ENCODE measurements at places on chromosomes 2 and 18.

DNA sequence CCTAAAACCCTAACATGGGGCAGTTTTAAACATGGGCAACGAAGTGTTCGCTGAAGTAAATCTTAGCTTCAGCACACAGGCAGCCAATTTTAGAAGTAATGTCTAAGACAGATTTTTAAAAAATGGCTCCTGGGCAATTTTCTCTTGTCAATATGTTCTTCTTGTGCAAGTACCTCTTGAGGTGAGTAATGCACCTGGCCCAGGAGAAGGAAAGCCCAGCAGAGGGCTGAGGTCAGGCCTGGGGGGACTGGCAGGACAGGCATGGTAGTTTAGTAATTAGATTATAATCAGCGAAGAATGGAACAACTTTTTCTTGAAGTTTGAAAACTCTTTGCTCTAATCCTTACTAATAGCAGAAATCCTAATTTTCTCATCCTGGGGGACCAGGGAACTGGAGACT lies 77.6 kb downstream of the SPRED2 start:
- no peak for DNase-seq

DNA sequence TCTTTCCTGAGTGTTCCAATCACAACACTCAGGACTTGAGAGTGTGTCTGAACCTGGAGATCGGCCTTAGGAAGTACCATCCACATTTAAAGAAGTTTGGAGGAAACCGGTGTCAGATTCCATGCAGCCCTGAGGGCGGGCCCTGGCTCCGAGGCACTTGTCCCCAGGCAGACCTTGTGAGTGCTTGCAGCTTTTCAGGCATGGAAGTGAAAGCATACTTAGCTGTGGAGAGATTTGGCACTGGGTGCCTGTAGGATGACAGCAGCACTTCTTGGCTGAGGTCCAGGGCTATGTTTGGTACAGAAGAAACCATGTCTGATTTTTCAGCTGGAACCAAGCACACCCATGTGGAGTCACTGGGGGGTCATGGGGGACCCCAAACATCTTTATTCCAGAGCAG lies 230.8 kb downstream of the SEPTIN10 start:
- no peak for DNase-seq

DNA sequence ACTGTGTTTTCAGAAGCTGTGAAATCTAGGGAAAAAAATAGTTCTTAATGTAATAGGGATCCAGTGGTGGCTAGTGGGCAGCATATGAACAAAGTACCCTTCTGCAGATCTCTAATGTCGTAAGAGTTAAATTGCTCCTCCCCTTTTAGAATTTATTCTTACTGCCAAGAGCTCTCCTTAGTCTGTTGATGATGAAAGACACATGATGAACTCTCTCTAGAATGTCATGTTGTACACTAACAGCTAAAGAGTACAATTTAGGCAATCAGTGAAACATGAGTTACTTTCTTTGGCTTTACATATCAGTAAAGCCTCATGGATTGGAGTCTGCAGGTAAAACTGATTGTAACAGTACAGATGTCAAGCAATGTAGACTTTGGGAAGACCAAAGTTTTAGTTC lies 84.2 kb downstream of the SLC39A10 start:
- no peak for DNase-seq

DNA sequence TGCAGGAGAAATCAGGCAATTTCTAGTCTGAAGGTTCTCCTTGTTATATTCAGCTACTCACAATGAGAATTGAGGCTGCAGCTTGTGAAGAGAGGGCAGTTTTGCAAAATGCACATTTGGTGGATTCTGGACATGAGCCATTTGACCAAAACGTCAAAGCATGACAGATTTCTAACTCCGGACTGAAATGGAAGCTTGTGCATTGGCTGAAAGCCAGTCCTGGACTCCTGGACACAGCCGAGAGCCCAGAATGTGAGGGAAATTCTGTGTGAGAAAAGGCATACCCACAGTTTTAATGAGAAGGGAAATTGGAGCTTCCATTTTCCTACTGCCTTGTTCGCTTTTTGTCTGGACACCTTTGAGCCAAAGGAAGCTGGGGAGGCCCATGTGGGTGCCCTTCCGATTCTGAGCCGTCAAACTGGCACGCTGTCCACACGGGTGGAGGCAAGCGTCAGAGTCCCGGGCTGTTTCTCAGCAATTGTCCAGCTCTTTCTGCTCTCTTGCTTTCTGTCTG lies 23.7 kb upstream of the ROCK2 start:
- DNase-seq = no peak

DNA sequence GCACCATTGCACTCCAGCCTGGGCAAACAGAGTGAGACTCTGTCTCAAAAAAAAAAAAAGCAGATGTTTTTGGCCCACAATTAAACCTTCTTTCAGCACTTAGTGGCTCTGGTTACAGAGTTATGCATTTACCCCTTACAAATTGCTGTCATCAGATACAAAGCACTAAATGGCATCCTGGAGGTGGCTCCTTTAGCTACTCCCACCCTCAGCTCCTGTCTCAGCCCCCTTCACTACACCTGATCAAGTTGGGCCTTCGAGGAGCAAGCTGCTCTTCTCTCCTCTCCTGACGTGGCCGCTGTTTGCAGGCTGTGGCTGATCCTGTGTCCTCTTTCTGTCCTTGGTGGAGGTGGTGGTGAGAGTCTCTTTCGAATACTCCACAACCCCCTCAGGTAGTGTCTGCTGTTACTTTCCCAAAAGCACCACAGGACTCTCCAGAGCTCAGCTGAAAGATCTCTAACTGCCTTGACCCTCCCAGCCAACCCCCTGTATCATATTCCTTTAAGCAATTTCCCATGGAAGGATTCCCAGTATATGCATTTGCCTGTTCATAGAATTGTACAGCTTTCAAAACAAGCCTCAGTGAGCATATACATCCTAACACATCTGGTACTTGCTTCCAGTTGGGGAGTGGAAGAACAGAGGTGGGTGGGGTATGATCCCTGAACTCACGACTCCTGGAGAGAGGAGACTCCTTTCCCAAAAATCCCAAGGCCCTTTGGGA lies 285.9 kb downstream of the CLIP4 start:
- no peak for DNase-seq

GRCh38 chr2:144201868-144202468 lies 318.0 kb downstream of the ZEB2 start:
- no peak for DNase-seq

GRCh38 chr2:27855476-27855875 lies 34.7 kb downstream of the RBKS start:
- no peak for DNase-seq

GRCh38 chr2:68889500-68889899 lies 18.3 kb upstream of the BMP10 start:
- DNase-seq = no peak

- no peak for DNase-seq
Observed at GRCh38 chr2:19886261-19886660, 15.5 kb downstream of the TTC32 start.

- DNase-seq = no peak
Observed at GRCh38 chr2:167827352-167828097, 419.9 kb downstream of the STK39 start.

GRCh38 chr2:137845422-137845821 lies 118.9 kb upstream of the HNMT start:
- no peak for DNase-seq

DNA sequence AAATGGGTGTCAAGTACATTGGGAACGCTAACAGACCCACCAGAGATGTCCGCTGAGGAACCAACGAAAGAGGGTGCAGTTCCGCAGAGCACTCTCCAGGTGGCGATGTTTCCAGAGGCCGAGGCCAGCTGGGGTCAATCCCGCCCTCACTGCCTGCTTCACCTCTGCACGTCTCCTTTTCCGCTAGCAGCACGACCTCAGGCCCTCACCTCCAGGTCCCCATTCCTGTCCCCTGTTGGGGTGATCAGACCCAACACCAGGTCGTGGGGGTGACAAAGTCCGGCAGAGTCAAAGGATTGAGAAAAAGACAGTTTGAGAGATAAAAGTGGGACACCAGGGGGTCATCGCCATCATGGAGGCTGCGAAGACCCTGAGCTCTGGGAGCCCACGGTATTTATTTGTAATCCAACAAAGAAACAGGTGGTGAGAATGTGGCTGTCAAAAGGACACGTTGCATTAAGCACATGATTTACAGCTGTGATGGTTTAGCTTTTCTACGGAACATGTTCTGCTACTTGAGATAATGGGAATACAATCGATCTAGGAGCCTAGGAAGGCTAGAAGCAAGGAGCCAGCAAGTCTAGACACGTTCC lies 27.3 kb downstream of the ZAP70 start:
- DNase-seq = no peak

DNA sequence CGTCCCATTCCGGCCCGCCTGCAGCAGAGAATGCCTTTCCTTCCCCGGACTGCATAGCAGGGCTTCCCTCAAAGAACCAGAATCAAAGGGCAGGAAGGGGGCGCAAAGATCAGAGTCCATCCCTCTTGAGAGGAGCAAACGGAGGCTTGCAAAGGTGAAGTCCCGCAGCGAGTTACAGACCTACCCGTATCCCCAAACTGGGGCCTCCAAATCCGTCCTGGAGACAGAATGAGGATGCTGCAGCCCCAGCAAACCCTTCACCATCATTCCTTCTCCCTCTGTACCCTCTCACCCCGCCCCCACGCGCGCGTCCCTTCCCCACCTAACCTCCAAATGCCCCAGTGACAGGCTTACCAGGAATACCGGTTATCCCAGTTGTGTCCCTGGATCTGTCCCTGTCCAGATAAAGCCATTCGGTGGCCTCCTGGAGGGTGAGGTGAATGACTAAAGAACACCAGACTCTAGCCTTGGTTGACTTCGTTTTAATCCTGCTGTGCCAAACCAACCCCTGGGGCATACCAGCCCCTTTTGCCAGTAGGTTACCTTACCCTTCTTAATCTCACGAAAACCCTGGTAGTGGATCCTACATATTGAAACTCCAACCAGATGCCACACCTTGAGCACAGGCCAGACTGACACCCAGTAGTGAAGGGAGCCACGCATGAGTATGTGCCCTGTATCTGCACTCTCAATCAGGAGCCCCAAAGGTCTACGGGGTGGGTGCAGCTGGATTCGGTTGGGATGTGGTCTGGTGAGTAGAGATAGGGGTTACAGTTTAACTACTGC lies 961 bp upstream of the SLC40A1 start:
- DNase-seq = peak; percentile 4

GRCh38 chr2:186460465-186460864 lies 25.6 kb upstream of the ZC3H15 start:
- DNase-seq = no peak

- DNase-seq = no peak
Observed at GRCh38 chr18:64333584-64333983, 184.7 kb upstream of the LINC00305 start.

DNA sequence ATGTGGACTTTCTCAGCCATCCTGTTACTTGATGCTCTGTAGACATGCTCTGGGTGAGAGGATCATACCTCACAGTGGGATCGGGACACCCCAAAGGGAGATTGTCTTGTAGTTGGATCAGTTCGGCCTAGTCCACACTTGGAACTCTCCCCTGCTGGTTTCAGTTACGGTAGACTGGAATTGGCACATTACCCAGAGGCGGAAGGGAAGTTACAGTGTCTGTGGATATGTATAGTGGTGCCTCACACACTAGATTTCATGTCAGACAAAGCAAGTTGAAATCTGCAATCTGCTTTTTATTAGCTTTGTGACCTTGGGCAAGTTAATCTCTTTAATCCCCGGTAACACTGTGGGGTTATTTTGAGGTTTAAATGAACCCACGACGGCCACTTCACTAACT lies 16.2 kb upstream of the CTAGE1 start:
- no peak for DNase-seq

GRCh38 chr2:31139671-31140070 lies 1.4 kb upstream of the GALNT14 start:
- no peak for DNase-seq

- no peak for DNase-seq
Observed at GRCh38 chr2:178700136-178700535, 107.1 kb downstream of the TTN start.

GRCh38 chr2:45610281-45611019 lies 617 bp downstream of the SRBD1 start:
- peak; percentile 23 for DNase-seq

All from activated CD4-positive, alpha-beta T cell treated with anti-CD3 and anti-CD28 coated beads, Interleukin-2, amount 50 U/mL, for 1 hour (primary cell).